ENCODE measurements at places on chromosomes 11 and 22.

GRCh38 chr22:22110548-22111266 is 128.1 kb upstream of the TOP3B start:
- H3K27ac ChIP-seq, result no peak overlapping the region
- H3K4me3 ChIP-seq, result no peak overlapping the region
- peak; percentile 85 for DNase-seq
- peaks cover 25% of the 10 kb centered on the region for H3K27me3 ChIP-seq
- H3K4me1 ChIP-seq, result peaks cover 4% of the 10 kb centered on the region

DNA sequence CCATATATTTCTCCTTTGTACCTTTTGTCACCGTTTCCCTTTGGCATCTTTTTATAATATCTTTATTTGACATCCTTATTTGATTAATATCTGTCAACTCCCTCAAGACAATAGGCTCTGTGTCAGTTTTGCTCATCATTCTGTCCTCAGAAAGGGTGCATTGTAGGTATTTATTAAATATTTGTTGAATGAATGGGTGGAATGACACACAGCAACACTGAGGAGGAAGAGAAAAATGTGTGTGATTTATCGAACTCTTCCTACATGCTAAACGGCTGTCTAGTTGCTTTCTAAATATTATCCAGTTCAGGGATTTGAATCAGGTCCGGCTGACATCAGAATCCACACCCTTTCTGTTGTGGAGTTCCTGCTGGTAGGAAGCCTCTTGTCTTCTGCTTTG is 98.2 kb downstream of the NAV2 start:
- no peaks in the 10 kb centered on the region for H3K4me1 ChIP-seq
- H3K27ac ChIP-seq, result no peak overlapping the region
- DNase-seq, result no peak
- H3K4me3 ChIP-seq, result no peak overlapping the region
- H3K27me3 ChIP-seq, result no peaks in the 10 kb centered on the region
- no peaks in the 10 kb centered on the region for H3K36me3 ChIP-seq

- no peaks in the 10 kb centered on the region for H3K4me1 ChIP-seq
- H3K27ac ChIP-seq, result no peak overlapping the region
- DNase-seq, result no peak
Observed at GRCh38 chr22:49090853-49091135, 736.9 kb downstream of the BRD1 start.

DNA sequence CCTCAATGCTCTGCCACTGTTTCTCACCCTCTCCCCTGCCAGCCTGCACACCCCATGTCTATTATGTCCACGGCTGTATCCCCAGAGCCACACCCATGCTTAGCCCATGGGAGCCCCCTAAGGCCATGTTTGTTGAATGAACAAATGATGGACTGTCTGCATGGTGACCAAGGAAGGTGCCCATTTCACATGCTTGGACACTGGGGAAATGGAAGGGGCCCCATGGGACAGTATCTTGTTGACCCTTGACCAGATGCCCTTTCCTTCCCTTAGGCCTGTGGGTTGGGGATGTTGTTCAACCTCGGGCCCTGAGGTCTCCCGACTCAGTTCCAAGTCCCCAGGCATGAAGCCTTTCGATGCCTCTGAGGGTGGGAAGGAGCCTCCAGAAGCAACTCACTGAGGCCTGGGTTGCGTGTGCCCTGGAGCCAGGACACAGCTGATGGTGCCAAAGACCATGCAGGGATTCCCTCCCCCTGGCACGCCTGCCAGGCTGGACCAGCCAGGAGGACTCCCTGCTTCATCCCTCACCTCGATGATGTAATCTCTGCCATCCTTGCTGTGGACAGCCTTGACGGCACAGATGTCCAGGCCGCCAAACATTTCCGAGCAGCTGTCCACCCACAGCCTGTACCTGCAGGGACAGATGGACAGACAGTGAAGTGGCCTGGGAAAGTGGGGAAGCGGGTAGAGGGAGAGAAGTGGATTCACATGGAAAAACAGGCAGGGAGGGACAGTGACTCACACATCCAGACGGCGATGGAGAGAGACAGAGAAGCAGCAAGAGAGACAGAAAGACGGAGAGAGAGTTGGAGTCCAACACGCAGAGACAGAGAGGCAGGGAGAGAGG is 58.9 kb downstream of the FBXO7 start:
- no peak for DNase-seq
- no peaks in the 10 kb centered on the region for H3K36me3 ChIP-seq

- no peak overlapping the region for H3K27ac ChIP-seq
- H3K36me3 ChIP-seq, result no peaks in the 10 kb centered on the region
- no peaks in the 10 kb centered on the region for H3K4me1 ChIP-seq
- peak; percentile 26 for DNase-seq
- no peaks in the 10 kb centered on the region for H3K27me3 ChIP-seq
Observed at GRCh38 chr22:48750282-48750681, 1077.4 kb downstream of the BRD1 start.

- H3K36me3 ChIP-seq, result no peaks in the 10 kb centered on the region
- no peak for DNase-seq
- H3K27ac ChIP-seq, result no peak overlapping the region
Observed at GRCh38 chr11:31820438-31820818, 9.3 kb upstream of the PAX6 start.

- no peaks in the 10 kb centered on the region for H3K36me3 ChIP-seq
- no peak overlapping the region for H3K27ac ChIP-seq
- H3K4me1 ChIP-seq, result no peaks in the 10 kb centered on the region
- H3K4me3 ChIP-seq, result no peak overlapping the region
Observed at GRCh38 chr11:86214710-86215109, 29.8 kb upstream of the EED start.

DNA sequence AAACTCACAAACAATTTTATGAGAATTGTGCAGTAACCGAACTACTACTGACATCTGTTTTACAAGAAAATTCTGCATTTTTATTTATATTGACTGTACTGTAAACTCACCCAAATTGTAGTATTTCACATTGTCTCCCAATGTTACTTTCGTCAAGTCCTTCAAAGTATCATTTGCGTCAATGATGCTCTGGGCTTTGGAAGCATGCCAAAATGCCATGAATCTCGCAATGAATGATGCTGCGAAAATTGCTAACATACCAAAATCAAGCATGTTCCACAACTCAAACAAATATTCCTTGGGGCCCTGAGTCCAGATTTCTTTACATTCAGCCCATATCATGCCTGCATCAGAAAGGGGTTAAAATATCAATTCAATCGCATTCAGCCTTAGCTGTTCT is 107.6 kb downstream of the TRPC6 start:
- no peaks in the 10 kb centered on the region for H3K4me1 ChIP-seq
- no peak overlapping the region for H3K27ac ChIP-seq
- H3K27me3 ChIP-seq, result no peaks in the 10 kb centered on the region
- DNase-seq, result no peak
- no peaks in the 10 kb centered on the region for H3K36me3 ChIP-seq
